ENCODE measurements at places on chromosomes 11 and 22.
A peak's percentile ranks its signal among the peaks of the same experiment; 100 is the strongest.

DNA sequence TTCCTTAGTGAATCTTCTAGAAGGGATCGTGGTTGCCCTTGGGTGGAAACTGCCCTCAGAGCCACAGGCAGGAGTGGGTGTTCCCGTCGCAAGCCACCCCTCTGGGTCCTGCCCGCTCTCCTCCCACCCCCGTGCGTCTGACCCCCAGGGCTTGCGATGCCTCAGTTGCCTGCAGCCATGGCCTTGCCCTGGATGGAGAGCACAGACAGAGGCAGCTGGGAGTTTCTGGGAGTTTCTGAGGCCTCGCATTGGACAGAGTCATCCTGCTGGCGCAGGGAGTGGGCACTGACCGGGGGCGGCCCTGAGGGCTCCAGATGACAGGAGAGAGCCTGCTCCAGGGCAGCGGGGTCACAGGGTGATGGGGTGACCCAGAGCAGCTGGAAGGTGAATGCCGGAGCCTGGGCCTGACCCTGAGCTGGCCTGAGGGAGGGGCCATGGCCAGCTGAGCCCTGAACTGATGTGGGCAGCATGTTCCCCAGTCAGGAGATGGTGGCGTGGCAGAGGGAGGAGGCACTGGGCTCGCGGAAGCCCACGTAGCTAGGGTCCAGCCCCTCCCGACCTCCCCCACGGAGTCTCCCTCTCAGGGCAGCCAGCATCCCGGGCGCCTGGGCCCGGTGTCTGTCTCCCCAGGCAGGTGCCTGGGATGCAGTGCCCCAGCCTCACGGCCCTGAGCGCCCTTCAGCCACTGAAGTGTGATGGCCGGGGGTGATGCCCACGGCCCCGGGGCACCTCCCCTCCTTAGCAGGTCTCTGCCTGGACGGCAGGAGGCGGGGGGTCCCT, 1236.2 kb downstream of the BRD1 start:
- no peak for DNase-seq

GRCh38 chr11:123183391-123184099, 11.5 kb downstream of the CLMP start:
- DNase-seq = no peak

- DNase-seq = no peak
These were observed 2.2 kb downstream of the LRFN4 start for GRCh38 chr11:66858939-66859685.

GRCh38 chr11:36041988-36042611, 98.2 kb downstream of the LDLRAD3 start:
- DNase-seq = no peak

DNA sequence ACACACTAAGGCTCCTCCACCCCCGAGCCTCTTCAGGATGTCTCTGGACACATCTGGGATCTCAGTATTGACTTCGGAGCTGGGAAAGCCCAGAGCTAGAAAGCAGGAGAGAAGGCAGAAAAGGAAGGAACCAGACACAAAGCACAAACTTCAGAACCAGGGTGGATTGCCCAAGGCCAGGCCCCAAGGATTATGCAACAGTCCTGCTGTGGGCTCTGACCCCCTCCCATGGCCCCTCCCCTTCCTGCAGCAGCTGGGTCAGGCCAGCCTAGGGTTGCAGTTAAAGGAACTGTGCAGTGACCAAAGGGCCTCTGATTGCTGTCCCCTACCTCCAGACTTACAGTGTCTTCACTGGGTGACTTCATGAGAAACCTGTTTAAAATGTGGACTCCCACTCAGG, 5.3 kb downstream of the KCNE3 start:
- DNase-seq = no peak

GRCh38 chr11:20226933-20227332, 66.7 kb upstream of the DBX1 start:
- no peak for DNase-seq

- no peak for DNase-seq
These were observed 16.5 kb upstream of the GAL start for GRCh38 chr11:68667511-68668500.

DNA sequence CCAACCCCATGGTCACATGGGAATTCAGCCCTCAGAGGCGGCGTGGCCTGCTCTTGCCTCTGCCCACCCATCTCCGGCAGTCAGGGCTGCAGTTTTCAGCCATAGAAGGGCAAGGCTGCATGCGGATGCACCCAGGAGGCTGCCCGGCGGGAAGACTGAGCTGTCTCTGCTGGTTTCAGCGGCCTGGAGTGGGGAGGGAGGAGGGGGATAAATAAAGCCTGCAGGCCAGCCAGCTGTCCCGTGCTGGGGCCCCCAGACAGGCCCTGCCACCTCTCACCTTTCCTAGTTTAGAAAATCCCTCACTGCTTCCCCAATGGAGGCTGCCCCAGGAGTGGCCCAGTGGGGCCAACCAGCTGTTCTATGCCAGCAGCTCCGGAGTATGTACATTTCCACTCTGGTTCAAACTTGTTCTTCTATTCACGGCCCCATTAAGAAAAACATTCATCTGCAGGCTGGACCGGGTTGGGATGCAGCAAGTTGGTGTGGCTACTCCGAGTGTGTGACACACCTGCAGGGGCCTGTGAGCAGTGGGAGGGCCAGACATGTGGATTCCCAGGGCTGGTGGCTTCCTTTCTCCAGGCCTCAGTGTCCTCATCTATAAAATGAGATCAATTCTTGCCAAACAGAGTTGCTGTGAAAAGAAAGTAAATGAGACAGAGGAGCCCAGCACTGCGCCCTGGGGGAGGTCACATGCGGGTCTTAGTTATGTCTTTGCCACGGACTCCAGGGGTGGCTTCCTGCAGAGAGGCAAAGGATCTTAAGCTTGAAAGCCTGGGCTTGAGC, 5.0 kb downstream of the MICALL1 start:
- no peak for DNase-seq

DNA sequence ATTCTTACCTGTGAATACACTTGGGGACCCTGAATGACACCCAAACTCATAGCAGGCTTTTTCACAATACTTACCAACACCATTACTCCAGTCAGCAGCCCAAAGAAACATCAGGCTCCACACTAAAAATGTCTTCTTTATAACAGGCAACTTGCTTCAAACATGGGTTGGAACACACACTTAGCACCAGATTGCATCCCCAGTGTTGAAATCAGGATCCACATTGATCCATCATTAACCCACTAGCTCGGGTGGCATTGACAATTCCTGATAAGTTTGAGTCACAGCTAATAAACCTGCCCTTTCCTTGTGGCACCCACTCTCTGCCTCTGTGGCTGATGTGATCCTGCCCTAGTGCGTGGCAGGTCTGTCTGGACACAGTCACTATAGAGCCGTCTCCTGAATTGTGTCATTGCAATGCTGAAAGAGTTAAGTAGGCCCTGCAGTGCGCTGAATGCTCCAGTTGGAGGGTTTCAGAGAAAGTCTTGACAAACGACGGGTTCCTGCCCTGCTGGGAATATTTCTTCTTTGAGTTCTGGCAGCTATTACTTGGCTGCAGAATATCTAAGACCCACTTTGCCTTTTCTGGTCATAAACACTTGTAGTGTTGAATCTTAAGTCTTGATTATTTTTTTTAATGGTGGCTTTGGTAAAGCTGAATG, 19.6 kb upstream of the C11orf96 start:
- DNase-seq = peak; percentile 78

- DNase-seq = no peak
These were observed 3.6 kb downstream of the FIBP start for GRCh38 chr11:65884716-65885092.

GRCh38 chr11:122155765-122156527, 39.9 kb upstream of the BLID start:
- no peak for DNase-seq

DNA sequence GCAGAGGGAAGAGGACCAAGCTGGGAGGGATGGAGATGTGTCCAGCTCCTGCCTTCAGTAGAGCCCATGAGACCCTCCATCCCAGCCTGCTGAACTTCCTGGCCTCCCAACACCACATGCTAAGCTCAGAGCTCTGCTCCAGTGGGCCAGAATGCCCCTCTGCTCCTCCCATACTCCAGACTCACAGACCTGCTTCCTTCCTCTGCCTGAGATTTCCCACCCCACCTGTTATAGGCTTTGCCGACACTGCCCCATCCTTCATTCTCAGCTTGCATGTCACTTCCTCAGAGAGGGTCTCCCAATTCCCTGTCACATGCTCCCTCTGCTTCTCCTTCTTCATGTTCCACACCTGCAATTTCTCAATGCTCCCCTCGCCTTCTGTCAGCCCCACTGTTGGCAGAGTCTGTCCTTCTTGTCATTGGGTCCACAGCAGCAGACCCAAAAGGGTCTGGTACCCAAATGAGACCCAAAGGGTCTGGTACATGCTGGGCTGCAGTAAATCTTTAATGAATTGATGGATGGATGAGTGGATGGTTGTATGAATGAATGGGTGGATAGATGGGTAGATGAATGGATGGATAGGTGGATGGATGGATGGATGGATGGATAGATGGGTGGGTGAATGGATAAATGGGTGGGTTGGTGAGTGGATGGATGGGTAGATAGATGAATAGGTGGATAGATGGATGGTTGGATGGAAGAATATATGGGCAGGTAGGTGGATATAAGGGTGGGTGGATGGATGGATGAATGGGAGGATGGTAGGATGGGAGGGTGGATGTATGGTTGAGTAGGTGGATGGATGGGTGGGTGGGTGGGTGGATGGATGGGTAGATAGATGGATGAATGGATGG, 105.3 kb upstream of the FGF3 start:
- DNase-seq = no peak

- no peak for DNase-seq
These were observed 1.1 kb downstream of the HYOU1 start for GRCh38 chr11:119055901-119056300.

DNA sequence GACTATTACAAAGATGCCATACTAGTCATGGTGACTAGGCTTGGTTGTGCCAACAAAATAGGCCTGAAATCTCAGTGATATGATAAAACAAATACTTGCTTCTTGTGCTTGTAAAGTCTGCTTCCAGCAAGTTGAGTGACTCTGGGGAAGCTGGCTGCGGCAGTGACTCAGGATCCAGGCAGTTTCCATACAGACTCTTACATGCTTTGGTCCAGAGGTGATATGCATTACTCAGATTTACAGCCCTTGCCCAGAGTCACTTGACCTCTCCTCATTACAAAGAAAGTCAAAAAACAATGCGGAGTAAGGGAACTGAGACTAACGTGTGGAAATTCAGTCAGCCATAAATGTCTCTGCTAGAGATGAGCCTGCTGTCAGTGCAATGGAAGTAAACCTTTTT, 387.5 kb downstream of the KCNA4 start:
- peak; percentile 21 for DNase-seq

DNA sequence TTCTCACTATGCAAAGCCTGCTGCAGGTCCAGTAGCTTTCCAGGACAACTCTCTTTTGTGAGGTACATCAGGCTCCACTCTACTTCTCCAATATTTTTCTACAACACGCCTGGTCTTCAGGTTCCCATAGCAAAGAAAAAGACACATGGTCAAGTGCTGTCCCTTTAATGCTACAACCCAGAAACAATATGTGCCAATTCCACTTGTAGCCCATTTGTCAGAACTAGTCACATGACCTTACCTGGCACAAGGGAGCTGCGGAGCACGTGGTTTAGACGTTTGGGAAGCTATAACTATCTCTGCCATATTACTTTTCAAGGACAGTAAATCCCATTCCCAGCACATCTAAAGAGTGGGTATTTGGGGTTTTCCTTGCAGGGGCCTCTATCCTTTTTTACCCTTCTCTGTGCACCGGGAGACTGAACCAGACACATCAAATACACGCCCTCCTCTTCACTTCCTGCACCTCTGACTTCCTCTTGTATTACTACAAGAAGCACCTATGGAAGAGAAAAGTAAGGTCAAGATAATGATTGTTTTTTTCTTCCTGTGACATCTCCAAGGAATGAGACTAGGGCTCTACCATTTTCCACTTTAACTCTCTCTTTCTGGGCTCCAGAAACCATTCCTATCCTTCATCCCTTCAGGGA, 237.6 kb downstream of the ETS1 start:
- DNase-seq = no peak

DNA sequence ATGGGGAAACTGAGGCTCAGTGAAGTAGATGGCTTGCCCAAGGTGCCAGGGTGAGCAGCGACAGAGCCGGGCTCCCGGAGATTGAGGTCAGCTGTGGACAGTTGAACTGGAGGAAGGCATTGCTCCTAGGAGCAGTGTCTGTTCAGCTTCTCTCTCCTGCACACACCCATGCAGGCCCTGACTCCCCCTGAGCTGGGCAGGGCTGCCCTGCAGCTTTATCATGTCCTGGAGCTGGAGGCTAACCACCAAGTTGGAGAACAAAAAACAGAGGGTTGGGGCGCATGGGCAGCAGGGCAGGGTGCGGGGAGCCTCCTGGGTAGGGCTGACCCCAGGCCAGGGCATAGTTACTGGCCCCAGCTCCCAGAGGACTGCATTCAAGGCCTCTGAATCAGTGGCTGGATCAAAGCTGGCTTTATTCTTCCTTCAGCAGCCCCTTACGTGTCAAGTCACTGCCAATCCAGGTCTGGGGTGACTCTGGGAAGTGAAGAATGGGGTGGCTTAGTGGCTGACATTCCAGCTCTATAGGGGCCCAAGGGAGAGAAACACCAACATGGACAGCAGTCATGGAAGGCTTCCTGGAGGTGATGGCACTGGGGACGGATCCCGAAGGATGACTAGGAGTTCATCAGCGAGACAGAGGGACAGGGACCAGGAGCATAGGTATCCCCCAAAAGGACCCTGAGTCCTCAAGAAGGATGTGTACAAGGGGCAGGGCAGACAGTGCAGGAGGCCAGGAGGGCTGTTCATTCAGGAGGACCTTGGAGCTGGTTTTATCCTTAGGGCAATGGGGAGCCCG, 83.8 kb downstream of the CACNA1I start:
- no peak for DNase-seq

GRCh38 chr11:94595076-94595475, 27.9 kb downstream of the PIWIL4 start:
- DNase-seq = no peak

DNA sequence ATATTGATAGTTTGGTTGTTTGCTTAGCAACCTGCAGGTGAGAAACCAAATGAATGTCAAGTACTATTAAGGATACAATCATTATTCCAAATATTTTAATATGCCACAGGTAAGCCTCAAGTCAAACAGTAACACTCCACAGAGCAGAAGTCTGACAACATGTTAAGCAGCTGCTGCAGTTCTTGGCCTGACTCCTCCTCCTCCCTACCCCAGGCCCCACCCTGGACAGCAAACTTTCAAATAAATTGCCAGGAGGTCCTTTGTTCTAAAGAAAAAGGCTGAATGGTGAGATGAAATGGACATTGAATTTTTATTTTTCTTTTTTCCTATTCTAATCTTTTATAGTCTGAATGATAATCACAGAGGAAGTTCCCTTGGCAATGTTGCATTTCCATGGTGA, 260.0 kb upstream of the POU2AF2 start:
- DNase-seq = no peak

DNA sequence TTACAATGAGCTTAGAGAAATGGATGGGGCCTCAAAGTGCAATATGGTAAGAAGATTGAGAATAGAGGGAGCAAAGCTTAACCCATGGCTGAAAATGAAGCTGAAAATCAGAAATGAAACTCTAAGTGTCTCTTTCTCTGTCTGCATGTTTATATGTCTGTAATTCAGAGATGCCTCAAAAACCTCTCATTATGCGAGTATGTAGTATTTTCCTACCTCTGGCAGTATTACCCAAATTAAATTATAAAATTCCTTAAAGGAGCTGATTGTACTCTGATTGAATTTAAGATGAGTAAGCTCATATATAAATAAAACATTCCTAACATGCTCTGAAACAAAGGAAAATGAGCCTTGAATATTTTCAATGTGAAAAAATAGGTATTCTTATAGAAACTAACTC, 39.8 kb upstream of the PRSS23 start:
- no peak for DNase-seq

Data from renal pelvis (tissue), 12 donors.